ENCODE measurements at places on chromosomes 6 and 20.

DNA sequence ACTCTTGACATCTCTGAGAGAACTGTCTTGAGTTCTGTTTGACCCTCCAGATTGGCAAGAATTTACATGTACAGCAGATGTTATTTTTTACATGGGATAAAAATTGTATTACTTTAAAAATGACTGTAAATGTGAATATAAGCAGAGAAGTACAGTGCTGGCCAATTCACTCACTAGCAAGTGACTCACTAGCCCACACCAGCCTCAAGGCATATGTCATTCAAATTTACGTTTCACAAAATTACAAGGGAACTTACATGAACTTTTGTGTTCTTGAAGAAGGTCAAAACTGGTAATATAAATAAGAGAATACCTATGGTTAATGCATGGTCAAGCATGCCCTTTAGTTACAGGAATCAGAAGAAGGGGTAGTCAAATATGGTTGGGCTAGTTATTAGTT, 54.0 kb upstream of the HMGCLL1 start:
- no peak for DNase-seq

GRCh38 chr6:5108536-5109150, 23.5 kb downstream of the PPP1R3G start:
- DNase-seq: no peak

GRCh38 chr20:1802385-1803060, 92.7 kb upstream of the SIRPA start:
- DNase-seq: no peak

DNA sequence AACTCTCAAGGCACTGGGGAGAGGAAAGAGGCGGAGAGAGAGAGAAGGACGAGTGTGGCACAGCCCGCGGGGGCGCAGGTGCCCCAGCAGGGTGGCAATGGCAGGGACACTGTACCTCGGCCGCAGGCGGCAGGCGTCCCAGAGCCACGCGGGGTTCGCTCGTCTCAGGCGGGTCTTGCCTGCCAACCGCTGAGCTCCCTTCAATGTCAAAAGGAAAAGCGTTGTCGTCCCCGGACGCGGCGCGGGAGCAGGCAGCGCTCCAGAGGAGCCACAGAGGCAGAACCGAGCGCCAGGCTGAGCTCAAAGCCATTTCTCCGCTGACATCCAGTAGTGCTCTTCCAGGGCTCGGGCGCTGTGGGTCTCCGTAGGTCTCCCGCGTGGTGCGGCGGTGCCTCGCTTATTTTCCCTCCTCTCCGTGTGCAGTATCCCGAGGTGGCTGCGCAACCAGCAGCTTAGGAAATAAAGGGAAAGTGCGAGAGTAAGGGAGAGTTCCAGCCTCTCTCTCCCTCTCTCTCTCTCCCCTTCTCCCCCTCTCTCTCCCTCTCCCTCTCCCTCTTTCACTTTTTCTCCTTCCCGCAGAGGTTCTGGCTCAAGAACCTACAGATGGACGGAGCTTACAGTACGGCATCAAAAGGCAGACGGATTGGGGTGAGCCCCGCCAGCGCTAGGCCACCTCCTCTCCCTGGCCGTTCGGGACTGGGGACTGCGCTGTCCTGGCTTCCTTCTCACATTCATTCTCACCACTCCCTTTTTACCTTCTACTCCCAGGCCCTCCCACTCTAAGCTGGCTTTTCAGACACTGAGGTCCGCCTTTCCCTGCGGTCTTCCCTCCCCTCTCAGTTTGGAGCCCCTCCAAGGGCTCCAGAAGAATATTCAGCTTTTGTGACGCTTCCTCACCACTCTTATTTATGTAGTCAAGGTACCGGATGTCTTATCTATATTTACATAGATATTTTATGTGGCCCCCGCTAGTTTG, at the start of gene LAMA4:
TSS of gene LAMA4 (minus strand) at position 727 of the 976 bp plus-strand sequence. CDS start at position 310, 417 bp downstream.
- DNase-seq: no peak

- no peak for DNase-seq
Observed at GRCh38 chr20:20856306-20856705, 143.9 kb upstream of the RALGAPA2 start.

- DNase-seq: no peak
Observed at GRCh38 chr20:62770916-62771315, 25.4 kb upstream of the MRGBP start.

DNA sequence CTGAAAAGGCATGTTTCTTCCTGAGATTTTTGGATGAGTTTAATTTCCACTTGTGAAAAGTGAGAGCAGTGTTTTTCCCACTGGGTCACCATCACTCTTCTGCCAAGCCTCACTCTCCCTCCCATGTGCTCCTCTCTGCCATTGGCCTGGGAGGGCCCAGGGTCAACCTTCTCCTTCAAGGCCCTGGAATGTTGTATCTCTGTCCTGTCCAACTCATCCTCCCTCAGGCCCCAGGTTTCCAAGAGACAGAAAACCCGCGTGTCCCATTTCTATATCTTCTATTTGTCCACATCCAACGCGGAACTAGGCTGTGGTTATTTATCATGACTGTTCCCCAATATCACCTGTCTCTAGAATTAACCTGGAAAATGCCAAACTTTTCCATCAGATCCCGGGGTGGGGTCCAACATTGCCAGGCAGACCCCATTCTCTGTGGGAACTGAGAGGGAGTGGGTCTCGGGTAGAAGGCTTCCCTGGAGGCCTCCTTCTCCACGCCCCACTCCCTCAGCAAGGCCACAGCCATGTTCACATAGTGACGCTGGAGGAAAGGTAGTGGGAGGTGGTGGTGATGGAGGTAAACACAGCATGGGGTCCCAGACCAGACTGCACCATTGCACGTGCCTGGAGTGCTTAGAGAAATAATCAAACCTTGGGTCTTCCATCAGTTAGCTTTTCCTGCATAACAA, 173.5 kb downstream of the SCP2D1 start:
- no peak for DNase-seq

DNA sequence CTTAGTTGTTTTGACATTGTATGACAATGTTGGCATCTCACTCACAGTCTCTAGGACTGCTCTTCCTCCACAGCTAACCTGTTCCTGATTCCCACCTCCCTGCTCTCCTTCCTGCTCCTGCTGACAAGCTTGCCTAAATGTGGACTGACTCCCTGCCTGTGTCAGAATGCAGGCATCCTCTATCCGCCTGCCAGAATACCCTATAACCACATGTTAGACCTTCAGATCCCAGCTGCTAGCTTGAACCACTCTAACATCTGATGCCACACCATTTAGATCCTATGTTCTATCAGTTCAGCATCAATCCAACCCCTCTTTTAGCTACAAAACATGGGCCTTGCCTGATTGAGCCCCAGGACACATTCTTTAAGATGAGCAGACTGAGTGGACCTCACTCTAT, 12.2 kb downstream of the FILIP1 start:
- DNase-seq: no peak

DNA sequence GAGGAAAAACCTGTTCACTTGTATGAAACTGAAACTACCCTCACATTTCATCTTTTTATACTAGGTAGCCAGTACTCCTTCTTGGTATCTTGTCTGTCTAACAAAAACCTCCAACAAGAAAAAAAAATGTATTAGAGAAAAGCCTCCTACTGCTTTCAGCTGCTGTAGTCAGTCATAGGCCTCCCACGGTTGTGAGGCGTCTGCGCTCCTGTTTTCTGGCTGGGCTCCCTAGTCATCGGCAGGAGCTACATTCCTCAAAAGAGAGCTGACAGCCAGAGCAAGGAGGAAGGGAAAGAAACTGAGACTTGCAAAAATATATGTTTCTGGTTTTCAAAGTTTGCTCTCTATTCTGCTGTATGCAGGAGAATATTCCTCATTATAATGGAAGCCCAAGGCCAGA, 517.0 kb downstream of the LMBRD1 start:
- no peak for DNase-seq

DNA sequence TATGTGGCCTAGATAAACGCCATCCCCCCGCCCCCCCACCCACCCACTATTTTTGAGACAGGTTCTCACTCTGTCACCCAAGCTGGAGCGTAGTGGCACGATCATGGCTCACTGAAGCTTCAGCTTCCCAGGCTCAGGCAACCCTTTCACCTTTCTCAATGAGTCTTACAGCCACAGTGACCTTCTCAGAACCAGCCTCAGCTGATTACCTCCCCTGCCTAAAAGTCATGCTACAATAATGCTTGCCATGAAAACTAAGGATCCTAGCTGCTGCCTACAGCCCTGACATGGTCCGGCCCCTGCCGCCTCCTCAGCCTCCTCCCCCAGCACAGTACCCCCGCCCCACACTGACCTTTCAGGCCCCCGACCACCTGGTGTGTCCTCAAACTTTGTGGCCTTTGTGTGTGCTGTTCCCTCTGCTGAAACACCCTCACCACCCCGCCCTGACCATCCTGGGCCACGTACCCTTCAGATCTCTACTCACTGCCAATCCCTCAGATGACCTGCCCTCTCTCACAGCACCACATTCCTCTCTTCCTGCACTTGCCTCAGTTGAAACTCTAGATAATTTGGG, 31.3 kb downstream of the PNPLA1 start:
- DNase-seq: no peak

- no peak for DNase-seq
Observed at GRCh38 chr20:38217791-38218565, 42.6 kb downstream of the KIAA1755 start.

DNA sequence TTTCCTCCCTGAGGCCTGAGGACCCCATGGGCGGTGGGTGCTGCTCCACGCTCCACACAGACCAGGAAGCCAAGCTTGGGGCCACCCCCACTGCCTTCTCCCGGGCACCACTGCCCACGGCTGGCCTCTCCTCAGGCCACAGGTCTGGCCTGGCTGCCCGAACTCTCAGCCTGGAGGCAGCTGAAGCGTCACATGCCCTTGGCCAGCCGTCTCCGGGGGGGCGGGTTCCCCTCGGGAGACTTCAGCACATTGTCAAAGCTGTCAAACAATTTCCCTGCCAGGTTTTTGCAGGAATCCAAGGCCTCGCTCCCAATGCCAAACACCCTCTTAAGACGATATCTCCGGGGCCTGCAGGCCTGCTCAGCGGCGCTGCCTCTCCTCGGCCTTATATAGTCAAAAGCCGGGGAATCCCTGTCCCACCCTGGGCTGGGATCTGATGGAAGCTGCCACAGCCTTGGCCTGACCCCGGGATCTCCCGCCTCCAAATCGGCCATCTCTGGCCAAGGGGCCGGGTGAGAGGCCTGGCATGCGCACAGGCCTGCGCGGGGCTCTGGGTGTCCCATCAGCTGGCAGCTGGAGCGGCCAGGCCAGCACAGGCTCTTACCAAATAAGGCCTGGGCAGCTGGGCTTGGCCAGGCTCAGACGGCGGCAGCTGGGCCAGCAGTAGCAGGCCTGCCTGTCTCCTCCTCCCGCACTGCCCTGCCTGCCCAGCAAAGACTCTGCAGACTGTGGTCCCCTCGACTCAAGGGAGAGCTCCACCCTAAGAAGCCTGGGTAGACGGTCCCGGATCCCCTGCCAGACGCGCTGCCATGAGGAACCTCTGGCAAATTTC, 49.7 kb downstream of the RBM38 start:
- no peak for DNase-seq

GRCh38 chr6:27812805-27813492, 99.2 kb downstream of the OR2B2 start:
- DNase-seq: no peak

GRCh38 chr6:119122336-119122735, 43.9 kb upstream of the FAM184A start:
- no peak for DNase-seq

- DNase-seq: no peak
Observed at GRCh38 chr20:56859801-56860261, 230.7 kb downstream of the TFAP2C start.

DNA sequence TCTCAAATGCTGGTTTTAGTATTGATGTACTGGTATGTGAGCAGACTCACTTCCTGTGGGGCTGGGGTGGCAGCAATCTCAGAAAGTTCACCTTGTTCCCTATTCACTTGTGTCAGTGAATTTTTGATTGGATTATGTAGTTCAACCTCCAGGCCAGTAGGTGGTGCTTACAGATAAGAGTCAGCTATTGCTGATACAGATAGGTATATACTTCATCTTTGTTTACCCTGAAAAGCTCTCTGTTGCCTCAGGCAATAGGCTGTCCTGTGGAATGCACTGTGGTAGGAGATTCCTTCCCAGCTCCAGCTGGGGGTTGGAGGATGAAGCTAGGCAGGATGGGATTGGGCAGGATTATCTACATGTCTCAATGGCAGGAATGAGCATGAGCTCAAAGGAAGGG, 851.2 kb upstream of the EYS start:
- no peak for DNase-seq

- no peak for DNase-seq
Observed at GRCh38 chr20:59458645-59459044, 145.7 kb upstream of the PHACTR3 start.

- DNase-seq: no peak
Observed at GRCh38 chr6:25452031-25452430, 172.9 kb downstream of the CARMIL1 start.

DNA sequence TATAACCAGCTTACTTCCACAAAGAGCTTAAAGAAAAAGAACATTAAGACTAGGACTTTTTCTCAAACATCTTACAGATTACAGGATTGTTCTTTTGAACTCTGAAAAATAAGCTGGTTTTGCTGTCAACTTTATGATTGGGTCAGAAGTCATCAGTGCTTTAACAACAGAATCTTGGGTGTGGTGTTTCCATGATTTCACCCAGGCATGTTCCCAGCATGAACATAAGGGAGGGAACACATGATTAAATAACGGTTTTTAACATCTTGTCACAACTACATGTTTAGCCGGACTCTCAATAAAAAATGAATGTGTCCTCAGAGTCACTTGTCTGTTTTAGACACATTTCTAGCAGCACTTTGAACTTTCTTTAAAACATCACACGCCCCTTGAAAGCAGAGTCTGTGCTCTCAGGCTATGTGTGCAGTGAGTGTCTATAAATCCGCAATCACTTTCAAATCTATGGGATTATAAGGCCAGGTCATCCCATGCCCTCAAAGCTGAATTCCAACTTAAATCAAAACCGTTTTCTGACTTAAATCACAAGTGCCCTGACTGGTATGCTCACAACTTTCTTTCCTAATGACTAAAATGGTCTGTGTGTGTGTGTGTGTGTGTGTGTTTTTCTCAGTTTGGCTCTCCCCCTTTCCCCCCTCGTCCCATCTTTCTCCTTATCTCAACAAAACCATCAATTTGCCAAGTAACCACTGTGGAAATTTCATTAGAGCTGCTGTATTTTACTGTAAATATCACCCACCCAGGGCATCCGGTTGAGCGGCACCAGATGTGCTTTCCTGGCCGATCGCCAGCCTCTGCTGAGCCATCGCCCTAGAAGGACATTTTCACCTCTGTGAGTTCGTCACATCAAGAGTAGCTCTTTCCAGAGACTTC, 216.8 kb upstream of the DTNBP1 start:
- peak; percentile 17 for DNase-seq

DNA sequence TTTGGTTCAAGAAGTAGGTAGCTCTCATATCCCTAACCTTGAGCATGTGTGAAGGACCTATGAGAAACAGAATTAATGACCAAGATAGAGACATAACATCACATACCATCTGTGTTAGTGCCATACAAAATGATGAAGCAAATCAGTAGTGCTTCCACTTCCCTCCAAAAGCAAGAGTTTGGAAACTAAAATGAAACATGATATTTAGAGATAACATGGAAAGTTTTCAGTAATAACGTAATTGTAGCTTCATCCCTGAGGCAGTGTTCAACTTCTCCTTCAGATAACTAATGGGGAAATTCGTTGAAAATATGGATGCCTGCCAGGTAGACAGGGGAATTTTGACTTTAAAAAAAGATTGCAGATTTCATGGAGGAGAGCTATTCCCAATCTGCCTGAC, 248.4 kb upstream of the IRAK1BP1 start:
- DNase-seq: no peak

Measured in stimulated activated CD8-positive, alpha-beta memory T cell treated with anti-CD3 and anti-CD28 coated beads, Interleukin-12 subunit alpha, Interleukin-12 subunit beta, amount 100 ng/mL, for 1 hour (primary cell).